Activated effector memory CD4-positive, alpha-beta T cell treated with Interleukin-2 at 50 U/mL for 16 hours (primary cell): ENCODE measurements at places on chromosomes 3 and 15.

GRCh38 chr3:53820084-53820483 is 26.1 kb downstream of the CHDH start:
- DNase-seq = no peak

GRCh38 chr3:1380926-1381646 is 288.3 kb downstream of the CNTN6 start:
- DNase-seq = no peak

- DNase-seq = no peak
Measured at GRCh38 chr3:37028329-37028728, 35.0 kb downstream of the MLH1 start.

- DNase-seq = no peak
Measured at GRCh38 chr15:64560998-64561397, 100.6 kb downstream of the ZNF609 start.

DNA sequence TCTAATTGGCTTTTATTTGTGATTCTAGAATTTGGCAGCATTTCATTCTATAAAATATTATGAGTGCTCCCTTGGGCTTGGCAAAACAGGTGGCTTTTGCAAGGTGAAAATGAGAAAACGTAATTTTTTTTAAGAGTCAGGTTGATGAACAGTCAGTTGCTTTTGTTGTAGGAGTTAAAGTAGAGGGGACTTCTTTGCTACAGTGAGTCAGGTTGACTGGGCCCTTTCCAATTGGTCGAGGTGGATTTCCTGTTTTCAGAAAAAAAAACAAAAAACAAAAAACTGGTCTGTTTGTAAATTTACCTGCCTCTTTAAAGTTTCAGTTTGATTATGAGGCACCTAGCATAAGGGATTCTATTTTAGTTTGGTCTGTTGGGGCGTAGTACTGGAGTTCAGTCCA is 1469.4 kb upstream of the GBE1 start:
- no peak for DNase-seq

DNA sequence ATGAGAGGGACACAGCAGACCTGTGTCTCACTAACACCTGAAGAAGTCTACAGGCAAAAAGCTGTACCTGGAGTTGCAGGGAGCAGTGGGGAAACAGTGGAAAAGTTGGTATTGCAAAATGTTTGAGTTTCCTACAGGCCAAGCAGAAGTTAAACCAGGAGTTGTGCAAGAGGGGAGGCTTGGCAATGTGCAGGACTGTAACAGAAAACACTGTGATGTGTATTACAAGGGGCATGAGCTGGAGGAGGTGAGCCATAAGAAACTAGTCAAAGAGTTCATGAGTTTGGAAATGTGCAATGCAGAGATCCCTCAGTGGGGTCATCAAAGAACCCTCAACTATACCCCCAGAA is 47.1 kb upstream of the SERPINI2 start:
- DNase-seq = no peak

- no peak for DNase-seq
Measured at GRCh38 chr3:71238355-71238757, 345.2 kb downstream of the FOXP1 start.

GRCh38 chr15:53875139-53875538 is 103.1 kb upstream of the UNC13C start:
- DNase-seq = no peak

DNA sequence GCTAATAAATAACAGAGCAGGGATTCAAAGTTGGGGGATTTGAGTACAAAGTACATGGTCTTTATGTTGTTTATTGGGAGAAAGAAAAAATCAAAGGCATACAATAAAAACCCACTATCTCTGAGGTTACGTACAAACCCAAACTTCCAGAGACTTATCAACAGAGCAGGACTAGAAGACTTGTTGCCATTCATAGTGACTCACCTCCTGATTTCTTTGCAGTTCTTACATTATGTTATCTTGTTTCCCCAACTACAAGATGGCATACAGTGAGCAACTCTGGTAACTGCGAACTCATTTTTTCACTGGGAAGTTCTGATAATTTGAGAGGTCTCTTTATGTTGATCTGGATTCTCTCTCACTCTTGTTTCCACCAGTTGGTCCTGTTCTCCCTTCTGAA is 80.6 kb upstream of the ETV5 start:
- no peak for DNase-seq

DNA sequence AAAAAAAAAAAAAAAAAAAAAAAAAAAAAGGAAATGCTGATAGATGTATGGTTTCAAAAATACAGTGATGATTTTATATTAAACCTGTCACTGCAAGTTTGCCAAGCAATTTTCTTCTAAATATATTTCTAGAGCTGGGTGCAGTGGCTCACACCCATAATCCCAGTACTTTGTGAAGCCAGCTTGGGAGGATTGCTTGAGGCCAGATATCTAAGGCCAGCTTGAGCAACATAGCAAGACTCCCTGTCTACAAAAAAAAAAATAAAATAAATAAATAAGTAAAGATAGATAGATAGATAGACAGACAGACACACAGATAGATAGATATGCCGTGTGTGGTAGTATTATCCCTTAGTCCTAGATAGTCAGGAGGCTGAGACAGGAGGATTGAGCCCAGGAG is 41.4 kb upstream of the ST3GAL6 start:
- DNase-seq = no peak

DNA sequence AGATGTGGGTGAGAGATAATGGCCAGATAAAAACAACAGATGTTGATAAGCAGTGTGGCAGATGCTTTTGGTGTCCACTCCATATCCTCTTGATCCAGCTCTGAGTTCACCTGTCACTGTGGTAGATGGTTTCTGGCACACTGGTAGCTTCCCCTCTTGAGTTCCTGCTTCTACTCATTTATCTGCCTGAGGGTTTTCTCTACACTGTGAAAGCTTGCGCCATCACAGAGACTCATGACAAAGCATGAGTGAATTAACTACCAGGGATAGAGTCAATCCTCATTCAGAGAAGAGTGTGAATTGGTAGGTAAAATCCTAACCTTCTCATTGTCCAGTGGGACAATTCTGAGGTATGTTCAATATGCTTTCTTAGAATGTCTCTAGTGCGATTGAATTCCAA is 50.0 kb upstream of the ARHGEF26 start:
- DNase-seq = no peak

- DNase-seq = no peak
Measured at GRCh38 chr3:168249550-168250414, 154.1 kb upstream of the GOLIM4 start.

DNA sequence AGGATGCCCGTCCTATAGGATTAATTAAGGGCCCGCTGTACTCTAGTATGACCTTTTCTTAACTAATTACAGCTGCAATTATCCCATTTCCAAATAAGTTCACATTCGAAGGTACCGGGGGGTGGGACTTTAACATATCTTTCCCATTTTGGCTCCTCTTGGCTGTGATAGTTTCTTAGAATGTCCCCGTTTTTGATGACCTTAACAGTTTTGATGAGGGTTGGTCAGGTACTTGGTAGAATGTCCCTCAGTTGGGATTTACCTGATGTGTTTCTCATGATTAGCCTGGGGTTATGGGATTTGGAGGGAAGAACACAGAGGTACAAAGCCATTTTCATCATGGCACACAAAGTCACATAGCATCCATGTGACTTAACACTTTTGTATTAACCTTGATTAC is 18.2 kb downstream of the RTP1 start:
- no peak for DNase-seq

- DNase-seq = no peak
Measured at GRCh38 chr15:31360158-31360561, 33.5 kb downstream of the KLF13 start.

DNA sequence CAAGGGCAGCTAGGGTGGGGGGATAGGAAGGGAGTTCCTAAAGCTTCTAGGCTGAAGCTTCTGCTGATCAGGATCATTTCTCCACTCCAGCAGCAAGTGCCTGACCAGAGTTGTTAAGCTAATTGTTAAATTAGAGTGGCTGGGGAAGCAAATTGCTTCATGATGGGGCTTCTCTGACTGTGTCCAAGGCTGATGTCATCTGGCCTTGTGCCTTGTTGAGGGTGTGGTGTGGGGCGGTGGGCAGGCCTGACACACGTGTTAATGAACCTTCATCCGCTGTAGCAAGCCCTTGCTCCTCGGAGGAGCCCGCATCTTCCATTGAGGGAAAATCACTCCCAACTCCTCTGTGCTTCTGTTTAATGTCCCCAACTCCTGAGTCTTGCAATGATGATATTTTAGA is 84.3 kb upstream of the ROPN1 start:
- no peak for DNase-seq
